ENCODE measurements at places on chromosomes 11 and 22.

- no peaks in the 10 kb centered on the region for H3K36me3 ChIP-seq
- H3K27ac ChIP-seq, result no peak overlapping the region
- no peak overlapping the region for H3K4me3 ChIP-seq
- no peak for DNase-seq
Measured at GRCh38 chr11:30935861-30936260, 349.7 kb upstream of the MPPED2 start.

- no peak overlapping the region for H3K27ac ChIP-seq
- no peak overlapping the region for H3K4me3 ChIP-seq
- no peaks in the 10 kb centered on the region for H3K27me3 ChIP-seq
- DNase-seq, result no peak
Measured at GRCh38 chr11:8814923-8815240, 96.1 kb upstream of the AKIP1 start.

DNA sequence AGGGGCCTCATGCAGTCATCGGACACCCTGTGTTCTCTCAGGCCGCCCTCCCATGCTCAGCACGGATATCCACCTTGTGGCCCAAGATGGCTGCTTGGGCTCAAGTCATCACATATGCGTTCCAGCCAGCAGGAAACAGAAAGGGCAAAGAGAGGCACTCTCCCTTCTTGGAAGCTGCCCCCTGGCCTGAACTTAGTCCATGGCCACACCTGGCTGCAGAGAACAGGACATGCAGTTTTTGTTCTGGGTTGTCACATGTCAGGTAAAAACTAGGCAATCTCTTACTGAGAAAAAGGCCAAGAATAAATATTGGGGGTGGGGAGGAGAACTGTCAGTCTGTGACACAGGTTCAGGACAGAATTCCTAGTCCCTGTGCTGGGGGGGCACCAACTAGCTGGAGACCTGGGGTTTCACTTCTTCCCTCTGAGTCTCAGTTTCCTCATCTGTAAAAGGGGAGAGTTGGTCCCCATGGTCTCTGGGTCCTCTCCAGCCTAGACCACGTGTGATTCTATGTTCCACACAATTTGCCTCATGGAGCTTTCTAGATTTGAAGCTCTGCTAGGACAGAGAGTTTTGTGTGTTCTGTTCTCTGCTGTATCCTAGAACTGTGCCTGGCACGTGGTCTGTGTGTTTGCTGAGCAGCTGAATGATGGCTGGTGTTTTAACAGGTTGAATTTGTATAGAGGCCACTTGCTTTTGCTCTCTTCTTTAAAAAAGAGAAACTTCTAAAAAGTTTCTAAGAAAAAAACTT is 107.2 kb upstream of the ANO1 start:
- H3K27me3 ChIP-seq, result no peaks in the 10 kb centered on the region
- no peak for DNase-seq
- H3K27ac ChIP-seq, result peak overlapping the region; percentile 88
- H3K4me3 ChIP-seq, result no peak overlapping the region
- peaks cover 91% of the 10 kb centered on the region for H3K4me1 ChIP-seq

DNA sequence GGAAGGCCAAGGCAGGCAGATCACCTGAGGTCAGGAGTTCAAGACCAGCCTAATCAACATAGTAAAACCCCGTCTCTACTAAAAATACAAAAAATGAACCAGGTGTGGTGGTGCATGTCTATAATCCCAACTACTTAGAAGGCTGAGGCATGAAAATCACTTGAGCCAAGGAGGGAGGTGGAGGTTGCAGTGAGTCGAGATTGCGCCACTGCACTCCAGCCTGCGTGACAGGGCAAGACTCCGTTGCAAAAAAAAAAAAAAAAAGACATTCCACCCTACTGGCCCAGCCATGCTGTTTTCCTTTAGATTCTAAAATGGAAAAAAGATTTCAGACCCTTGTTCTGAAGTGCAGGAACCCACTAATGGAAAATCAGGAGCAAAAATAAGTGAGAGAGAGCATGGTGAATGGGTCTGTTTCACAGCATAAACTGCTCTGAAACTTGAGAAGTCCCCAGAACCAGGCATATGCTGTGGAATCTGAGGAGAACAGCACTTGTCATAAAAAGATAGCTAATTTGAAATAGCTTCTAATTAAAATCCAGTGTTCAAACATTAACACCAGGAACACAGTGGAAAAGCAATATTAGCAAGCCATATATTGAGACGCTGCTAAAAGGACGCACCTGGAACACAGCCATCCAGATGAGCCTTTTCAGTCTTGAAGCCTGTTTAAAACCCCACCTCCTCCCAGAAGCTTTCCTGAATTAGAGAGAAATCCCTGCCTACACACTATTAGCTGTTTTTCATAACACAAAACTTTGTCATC is 66.3 kb upstream of the CHRM4 start:
- no peaks in the 10 kb centered on the region for H3K36me3 ChIP-seq
- peaks cover 10% of the 10 kb centered on the region for H3K4me1 ChIP-seq
- no peak overlapping the region for H3K27ac ChIP-seq

DNA sequence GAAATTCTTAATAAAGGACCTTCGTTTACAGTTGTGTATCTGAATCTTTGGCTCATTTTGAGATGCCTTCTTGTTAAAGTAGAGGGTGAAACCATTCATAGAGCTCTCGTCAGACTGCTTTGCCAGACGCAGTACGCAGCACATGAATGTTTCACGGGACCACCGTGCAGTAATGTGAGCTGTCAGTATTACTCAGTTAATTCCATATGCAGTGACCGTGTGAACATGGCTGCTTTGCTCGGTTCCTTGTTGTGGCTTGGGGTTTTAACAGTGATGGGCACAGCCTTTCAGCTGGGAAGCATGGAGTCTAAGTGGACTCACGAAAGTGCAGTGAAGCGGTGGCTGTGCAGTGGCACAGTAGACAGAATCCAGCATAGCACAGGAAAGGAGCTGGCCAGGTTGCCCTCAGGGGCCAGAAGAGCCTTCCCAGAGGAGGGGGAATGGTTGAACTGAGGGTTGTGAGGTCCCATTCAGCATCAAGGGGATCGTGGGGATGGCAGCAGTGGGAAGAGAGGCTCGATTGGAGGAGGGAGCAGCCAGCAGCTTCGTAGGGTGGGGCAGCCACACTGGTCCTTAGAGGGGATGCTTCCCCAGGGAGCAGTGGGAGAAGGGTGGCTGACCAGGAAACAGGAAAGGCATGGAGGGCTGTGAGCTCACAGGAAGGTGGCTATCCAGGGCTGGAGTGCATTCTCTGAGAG is 31.4 kb downstream of the PPFIA1 start:
- no peak overlapping the region for H3K27ac ChIP-seq
- DNase-seq, result no peak
- 0 out of 2 replicates have a peak, but pooled peaks cover 2% of the 10 kb centered on the region for H3K36me3 ChIP-seq
- no peak overlapping the region for H3K4me3 ChIP-seq
- peaks cover 48% of the 10 kb centered on the region for H3K4me1 ChIP-seq

DNA sequence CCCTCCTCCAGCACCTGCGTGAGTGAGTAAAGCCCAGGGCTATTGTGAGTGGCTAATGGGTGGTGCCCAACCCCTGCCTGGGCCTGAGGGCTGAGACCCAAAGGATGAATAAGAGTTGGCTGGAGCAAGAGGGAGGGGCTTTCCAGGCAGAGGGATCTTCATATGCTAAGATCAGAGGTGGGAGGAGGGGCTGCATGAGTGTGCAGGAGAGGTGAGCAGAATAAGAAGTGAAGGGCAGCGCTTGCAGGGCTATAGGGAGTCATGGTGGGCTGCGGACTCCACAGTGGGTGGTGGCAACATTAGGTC is 3.9 kb downstream of the EMID1 start:
- no peak for DNase-seq
- H3K4me3 ChIP-seq, result no peak overlapping the region
- peaks cover 4% of the 10 kb centered on the region for H3K4me1 ChIP-seq
- no peaks in the 10 kb centered on the region for H3K27me3 ChIP-seq
- H3K27ac ChIP-seq, result no peak overlapping the region

DNA sequence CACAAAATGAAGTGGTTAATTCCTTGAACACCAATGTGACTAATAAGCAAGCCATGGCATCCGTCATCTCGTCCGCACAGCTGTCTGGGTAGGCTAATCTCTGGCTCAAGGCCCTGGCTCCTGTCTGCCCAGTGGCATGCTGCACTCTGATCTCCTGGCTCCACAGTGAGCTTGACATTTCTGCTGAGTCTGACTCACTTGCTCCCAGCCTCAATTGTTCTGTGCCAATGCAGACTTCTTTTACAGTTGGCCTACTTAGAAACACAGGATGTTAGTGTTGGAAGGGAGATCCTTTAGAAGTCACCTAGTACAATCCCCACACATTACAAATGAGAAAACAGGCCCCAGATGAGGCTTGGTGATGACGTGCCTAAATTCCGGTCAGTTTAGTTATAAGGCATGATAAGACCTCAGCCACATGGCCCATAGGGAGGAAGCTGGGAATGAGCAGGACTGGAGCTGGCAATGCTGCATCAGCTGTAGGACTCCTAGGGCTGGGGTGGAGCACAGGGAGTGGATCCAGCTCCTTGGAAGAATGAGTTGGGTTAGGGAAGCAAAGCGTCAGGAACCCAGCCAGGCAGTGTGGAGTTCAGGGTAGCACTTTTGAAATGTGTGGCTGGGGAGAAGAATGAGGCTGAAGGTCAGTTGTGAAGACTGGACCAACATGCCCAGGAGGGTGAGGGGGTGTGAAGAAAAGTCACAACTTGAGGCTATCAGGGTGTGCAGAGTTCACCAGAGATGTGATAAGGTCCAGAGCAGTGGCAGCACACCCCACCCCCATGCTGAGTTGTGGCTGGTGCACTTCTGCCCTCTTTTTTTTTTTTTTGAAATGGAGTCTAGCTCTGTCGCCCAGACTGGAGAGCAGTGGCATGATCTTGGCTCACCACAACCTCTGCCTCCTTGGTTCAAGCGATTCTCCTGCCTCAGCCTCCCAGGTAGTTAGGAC is 70.2 kb upstream of the EED start:
- no peak overlapping the region for H3K27ac ChIP-seq
- H3K4me3 ChIP-seq, result no peak overlapping the region
- peak; percentile 82 for DNase-seq
- H3K4me1 ChIP-seq, result peaks cover 33% of the 10 kb centered on the region

DNA sequence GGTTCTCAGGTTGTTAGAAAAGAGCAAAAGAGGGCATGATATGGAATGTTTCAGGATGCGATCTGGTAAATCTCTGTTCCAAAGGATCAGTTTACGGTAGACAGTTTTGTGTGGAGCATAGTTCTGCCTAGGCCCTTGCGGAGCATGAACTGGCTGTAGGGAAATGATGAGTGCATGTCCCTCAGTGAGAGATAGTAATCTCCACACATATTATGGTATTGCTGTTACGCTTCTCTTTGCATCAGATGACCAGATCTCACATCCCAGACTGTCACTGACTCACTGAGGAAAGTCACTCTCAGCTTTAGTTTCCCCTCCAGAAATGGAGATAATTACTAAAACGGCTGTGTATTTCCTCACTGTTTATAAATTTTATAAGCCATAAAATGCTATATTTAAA is 836.0 kb downstream of the JRKL start:
- H3K4me3 ChIP-seq, result no peak overlapping the region
- no peak overlapping the region for H3K27ac ChIP-seq
- H3K27me3 ChIP-seq, result no peaks in the 10 kb centered on the region
- DNase-seq, result no peak

DNA sequence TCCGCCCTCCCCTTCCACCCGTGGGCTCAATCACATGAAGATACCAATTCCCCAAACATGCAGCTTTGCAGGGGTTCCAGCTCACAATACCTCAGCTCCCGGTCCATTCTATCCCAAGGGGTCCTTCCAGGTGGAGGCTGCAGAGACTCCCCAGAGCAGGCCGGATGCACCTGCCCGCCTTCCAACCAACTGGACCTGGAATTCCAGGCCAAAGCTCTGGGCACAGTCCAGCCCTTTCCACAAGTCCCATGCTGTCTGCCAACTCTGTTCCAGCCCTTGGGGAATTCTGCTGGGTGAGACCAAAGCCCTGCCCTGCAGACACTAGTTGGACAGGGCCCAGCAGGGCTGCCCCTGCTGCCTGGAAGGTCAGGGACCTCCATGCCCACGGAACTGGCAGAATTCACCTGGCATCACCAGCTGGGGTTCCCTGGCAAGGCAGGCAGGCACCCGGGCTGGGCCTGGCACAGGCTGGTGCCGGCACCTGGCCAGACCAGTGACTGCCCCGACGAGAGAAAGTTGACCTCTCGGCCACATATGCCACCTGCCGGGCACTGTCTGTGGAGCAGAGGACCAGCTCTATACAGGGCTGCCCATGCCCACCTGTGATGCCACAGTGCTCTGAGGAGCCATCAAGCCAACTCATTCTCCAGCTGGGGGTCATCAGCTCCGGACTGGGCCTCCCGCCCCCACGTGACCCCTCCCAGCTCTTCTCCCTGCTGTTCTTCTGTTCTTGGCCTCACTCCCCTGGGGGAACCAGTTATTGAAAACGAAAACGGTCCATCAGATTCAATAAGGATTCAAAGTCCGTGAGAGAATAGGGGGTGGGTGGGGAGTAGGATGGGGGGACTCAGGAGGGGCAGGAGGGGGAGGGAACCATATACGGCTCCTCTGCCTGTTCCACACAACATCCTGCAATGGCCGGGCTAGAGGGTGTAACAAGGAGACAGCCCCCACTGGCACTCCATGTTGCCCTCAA is 4.7 kb downstream of the SYT7 start:
- H3K27ac ChIP-seq, result no peak overlapping the region
- H3K27me3 ChIP-seq, result no peaks in the 10 kb centered on the region
- H3K4me1 ChIP-seq, result peaks cover 5% of the 10 kb centered on the region
- no peaks in the 10 kb centered on the region for H3K36me3 ChIP-seq

GRCh38 chr11:21137803-21138202 is 468.4 kb downstream of the NELL1 start:
- no peaks in the 10 kb centered on the region for H3K27me3 ChIP-seq
- no peaks in the 10 kb centered on the region for H3K4me1 ChIP-seq
- H3K4me3 ChIP-seq, result no peak overlapping the region
- DNase-seq, result no peak
- H3K27ac ChIP-seq, result no peak overlapping the region
- no peaks in the 10 kb centered on the region for H3K36me3 ChIP-seq

- H3K4me1 ChIP-seq, result peaks cover 9% of the 10 kb centered on the region
- no peak for DNase-seq
- no peak overlapping the region for H3K27ac ChIP-seq
- H3K27me3 ChIP-seq, result no peaks in the 10 kb centered on the region
- H3K4me3 ChIP-seq, result no peak overlapping the region
- H3K36me3 ChIP-seq, result no peaks in the 10 kb centered on the region
Measured at GRCh38 chr11:64134963-64135362, 30.9 kb downstream of the MACROD1 start.
